Activated naive CD4-positive, alpha-beta T cell treated with Interleukin-2 at 50 U/mL for 16 hours (primary cell): ENCODE measurements at places on chromosomes 3 and 15.
A peak's percentile ranks its signal among the peaks of the same experiment; 100 is the strongest.

GRCh38 chr3:157669416-157669815, 166.2 kb upstream of the VEPH1 start:
- no peak for DNase-seq

- no peak for DNase-seq
Observed at GRCh38 chr3:153111016-153111415, 51.0 kb upstream of the RAP2B start.

- DNase-seq, result no peak
Observed at GRCh38 chr3:41955192-41955591, 6.7 kb downstream of the ULK4 start.

DNA sequence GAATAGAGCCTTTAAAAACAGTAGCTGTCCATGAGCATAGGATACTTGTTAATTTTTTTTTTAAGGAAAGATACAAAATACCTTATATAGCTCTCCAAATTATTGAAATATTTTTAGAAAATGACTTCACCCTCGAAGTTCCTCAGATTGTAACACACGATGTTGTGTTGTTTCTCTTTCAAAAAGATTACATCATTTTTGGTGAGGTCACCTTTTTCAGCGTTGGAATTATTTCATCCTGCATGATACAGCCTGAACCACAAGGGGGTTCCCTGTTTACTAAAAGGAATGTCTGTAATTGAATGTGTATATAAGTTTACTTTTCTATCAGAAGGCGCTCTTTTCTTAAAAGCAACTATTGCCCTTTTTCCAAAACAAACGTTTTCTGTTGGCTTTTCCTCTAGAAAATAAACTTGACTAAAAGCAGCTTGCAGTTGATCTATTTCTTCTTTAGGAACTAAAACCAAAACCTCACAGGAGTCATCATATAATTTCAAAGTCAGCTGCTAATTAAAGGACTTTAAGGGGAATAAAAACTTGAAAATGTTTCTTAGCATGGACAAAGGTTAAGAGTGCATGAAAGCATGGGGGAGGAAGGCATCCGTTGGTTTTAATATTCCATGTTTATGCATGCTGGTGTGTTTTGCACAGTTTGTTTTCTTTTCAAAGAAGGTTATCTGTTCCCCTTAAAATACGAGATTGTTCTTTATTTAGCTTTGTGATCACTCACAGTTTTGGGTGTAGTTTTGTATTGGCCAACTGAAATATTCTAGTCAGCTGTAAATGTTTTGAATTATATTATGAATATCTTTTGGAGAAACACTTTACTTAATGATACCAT, 29.4 kb downstream of the LYSMD4 start:
- no peak for DNase-seq

DNA sequence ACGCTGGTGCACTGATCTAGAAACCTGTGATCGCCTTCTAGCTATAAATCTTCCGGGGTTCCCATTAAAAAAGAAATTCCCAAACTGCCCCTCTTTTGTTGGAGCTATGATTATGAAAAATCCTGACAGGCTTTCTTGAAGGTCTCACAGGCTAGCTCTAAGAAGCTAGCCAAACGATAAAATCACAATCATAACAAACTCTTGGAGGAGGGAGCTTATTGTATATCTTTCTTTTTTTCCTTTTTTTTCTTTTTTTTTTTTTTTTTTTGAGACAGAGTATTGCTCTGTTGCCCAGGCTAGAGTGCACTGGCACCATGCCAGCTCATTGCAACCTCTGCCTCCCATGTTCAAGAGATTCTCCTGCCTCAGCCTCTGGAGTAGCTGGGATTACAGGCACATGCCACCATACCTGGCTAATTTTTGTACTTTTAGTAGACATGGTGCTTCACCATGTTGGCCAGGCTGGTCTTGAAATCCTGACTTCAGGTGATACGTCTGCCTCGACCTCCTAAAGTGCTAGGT, 72.0 kb downstream of the MYO1E start:
- DNase-seq, result peak; percentile 4

DNA sequence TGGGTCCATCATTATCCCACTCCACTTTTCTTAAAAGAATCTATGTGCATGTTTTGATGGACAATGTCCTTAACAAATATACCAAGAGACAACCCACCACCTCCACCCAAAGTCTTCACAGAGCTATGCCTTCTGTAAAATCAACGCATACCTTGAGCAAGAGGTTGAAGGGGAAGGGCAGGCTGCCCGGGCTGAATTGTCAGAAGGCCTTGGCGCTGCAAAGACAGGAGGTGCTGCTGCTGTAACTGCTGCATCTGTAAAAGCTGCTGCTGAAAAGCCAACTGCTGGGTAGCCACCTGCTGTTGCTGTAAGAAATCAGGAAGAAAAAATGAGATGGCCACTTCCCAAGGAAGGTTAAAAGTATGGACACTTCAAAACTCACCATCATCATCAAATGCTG, 536.7 kb downstream of the FOXP1 start:
- no peak for DNase-seq

- DNase-seq, result no peak
Observed at GRCh38 chr15:64026591-64026990, 19.7 kb downstream of the DAPK2 start.

DNA sequence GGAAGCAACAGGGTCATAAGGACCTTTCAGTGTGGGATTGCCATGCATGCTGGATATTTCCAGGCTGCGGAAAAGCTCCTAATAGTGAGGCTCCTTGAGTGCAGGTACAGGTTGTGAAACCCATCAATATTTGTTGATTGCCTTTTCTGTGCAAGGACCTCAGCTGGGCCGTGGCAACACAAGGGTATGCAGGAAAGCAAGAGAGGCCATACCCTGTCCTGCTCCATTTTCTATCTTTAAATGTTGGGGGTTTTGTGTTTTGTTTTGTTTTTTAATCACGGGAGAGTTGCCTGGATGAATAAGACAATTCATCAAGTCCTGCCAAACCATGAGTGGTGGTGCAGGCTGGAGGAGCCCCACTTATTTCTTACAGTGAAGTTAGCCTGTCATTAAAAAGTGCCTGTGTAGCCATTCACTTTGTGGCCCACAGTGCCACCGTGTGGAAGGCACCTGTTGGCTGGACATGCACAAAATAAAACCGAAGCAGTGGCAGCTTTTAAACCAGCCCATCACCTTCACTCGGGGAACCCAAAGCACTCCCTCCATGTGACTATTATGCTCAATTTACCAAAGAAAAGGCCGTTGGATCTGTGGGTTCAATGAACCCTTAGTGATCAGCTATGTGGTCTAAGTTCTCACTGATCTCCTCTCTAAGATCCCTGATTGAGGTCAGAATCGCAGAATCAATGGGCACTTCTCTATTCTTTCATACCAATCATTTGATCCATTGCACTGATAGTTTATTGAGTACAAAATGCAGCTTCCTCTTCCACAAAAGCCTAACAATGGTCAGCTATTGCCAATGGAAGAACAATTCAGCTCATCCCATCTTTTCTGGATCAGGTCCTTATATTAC, 42.2 kb downstream of the CLDN18 start:
- no peak for DNase-seq

DNA sequence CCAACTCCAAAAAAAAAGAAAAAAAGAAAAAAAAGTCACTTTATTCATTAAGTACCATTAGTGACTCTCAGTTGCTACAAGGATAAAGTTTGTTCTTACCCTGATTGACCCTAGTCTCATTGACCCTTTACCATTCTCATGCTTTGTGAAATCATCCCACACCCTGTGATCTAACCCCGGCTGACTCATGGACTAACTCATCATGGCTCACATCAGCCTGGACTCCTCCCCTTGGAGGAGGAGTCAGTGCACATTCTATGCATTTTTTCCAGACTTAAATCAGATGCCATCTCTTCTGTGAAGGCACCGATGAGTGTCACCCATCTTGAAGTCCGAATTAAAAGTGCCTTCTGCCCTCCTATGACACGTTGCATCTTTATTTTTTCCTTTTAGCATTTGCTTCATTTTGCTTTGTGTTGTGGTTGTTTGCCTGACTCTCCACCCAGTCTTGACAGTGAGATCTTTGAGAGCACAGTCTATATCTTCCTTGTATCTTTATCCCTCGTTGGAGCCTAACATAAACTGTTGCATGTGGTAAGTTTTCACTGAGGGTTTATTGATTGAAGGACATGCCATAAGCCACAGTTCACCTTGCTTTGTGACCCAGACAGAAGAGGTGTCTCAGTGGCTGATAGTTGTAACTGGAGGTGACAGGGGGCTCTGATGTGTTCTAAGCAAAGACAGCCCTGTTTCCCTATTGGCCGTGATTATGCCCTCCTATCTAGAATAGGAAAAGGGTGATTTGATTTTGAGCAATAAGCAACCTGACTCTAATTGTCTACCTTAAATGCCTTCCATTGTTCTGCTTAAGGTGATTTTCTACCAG, 72.1 kb downstream of the IL1RAP start:
- DNase-seq, result peak; percentile 69

GRCh38 chr3:61200270-61200669, 51.0 kb downstream of the FHIT start:
- DNase-seq, result no peak

GRCh38 chr3:179196700-179197099, 48.5 kb downstream of the PIK3CA start:
- DNase-seq, result no peak

DNA sequence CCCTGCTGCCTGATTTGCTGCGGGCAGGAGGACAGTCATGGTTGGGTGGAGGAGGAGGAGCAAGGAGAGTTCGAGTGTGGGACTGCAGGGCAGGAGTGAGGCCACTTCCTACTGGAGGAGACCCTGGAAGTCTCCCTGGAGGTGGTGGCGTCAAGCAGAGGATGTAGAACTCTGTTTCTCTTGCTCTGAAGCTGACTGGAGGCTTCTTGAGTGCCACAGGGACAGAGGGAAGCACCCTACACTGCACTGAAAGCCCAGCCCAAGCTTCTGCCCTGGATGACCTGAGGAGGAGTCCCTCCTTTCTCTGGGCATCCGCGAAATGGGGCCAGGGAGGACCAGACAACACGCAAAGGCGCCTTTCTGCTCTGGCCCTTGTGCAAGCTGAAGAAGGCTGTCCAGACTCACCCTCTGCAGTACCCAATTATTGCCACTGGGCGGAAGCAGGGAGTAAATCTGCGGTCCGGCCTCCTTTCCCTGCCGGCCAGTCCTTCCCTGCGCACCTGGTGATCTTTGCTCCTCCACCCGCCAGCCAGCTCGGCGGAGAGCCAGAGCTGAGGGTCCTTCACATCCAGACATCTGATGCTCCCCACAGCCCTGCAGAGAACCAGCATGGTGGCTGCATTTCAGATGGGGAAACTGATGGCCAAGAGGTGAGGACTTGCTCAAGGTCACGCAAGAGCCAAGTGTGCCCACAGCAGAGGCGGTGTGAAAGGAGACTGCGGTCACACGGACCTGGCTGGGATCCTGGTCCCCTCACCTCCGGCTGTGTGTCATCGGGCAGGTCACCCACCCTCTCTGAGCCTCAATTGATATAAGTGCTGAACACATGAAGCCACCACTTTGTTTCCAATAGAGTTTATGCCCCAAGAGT, 207.1 kb downstream of the TBC1D2B start:
- DNase-seq, result peak; percentile 38

DNA sequence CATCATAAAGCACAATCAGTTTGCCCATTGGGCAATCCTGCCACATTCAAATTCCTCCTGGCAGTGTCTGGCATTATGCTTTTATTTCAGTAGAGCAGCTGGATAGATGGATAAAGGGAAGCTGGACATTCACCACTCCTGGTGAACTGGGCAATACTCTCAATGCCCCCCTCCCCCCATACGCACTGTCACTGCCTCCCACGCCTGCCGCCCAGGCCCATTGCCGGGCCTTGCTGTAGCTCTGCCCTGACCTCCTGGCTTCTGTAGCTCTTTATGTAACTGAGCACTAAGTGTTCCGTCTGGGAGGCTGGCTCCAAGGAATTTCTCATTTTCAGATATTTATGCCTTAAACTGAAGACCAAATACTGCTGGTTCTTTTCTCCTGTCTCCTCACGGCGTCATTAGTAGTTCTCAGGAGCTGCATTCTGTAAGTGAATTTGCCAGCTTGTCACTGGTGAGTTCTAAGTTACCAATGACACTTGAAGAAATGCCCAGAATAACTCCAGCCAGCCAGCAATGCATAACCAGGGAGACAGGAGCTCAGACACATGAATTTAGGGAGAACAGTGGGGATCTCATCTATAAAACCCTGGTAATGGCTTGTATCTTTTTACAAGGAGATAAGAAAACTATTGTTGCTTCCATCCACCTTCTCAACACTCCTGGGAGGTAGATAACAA, 25.5 kb upstream of the RASGRF1 start:
- DNase-seq, result no peak

DNA sequence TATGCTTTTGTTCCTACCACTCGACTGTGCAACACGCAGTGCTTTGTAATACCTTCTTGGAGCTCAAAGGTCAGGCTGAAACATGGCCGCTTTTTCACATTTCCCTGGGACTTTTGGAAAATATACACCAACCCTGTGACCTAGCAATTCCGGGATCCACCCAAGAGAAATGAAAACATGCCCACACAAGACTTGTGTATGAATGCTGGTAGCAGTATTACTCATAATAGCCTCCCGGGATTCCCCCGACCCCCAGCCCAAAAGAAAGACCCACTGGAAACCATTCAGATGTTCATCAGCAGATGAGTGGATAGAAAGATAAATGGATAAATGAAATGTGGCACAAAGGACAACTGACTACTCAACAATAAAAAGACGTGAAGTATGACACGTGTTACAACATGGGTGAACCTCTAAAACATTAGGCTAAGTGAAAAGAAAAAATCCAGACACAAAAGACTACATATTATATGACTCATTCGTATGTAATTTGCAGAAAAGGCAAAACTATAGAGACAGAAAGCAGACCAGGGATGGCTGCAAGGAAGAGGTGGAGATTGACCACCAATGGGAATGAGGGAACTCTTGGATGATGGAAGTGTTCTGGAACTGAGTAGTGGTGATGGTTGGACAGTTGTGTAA, 104.1 kb downstream of the PGPEP1L start:
- no peak for DNase-seq

DNA sequence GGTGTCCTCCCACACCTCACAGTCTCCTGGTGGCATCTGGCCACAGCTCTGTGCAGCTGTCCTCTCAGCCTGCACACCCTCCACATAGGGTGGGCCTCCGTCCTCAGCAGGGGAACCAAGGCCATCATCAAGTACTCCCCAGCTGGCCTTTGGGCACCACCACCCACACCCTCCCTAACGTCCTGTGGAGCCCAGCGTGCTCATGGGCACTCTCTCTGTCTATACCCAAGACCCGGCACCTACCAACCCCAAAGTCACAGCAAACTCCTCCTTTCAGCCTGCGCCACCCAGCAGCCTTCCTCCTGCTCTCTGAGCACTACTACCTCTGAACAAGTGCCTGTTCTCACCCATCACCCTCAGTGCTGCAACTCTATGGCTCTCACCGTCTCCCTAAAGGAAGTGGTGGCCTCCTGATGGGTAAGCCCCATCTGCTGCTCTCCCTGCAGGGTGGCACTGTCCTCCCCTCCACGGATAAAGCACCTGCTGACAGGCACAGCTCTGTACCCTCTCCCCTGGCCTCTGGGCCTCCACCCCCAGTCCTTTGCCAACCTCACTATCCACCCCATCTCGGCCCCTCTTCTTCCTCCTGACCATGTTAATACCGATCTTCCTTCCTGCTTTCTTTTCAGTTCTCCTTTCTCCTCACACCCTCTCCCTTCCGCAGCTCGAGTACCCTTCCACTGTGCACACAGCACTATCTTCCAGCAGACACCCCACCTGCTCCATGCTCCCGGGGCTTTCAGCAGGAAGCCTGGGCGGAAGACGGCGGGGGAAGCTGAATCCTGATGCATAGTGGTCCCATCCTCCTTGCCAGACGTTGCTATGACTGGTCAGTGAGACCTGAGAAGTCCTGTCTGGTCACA, 31.5 kb downstream of the SLC41A3 start:
- DNase-seq, result no peak
